ENCODE measurements at places on chromosomes 7 and 10.
A peak's percentile ranks its signal among the peaks of the same experiment; 100 is the strongest.

DNA sequence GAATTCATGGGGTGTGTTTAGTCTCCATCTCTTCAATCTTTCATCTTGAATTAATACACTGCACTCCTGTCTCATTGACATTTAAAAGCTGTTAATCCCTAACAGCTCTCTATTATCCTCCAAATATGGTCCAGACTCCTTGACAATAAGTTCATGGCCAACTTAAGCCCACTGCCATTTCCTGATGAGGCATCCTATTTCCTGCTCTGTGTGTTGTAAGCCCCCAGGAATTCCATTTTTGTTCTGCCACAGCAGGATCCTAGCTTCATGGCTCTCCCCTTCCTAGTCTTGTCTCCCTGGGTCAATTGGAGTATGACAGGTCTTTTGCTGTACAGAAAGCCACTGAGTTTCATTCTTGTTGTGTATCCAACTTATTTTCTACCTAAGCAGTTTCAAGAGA, 218.8 kb downstream of the OTUD1 start:
- DNase-seq = no peak

GRCh38 chr7:67593794-67594193, 597.2 kb downstream of the TYW1 start:
- no peak for DNase-seq

DNA sequence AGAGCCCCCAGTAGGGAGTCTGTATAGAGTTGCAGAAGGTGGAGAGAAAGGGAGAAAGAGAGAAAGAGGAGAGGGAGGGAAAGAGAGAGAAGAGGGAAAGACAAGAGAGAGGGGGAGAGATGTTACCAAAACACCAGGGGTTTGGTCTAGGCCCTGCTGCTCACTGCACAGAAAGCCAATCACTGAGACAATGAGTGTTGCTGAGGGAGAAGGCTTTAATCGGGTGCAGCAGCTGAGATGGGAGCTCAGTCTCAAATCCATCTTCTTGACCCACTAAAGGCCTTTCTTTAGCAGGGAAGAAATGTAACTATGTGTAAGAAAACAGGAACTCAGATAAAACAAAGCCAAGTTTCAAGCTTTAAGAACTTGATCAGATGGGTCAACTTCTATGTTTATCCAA, 198.2 kb upstream of the FOXK1 start:
- DNase-seq = no peak

GRCh38 chr7:80922253-80923049, 3.6 kb upstream of the SEMA3C start:
- DNase-seq = no peak

DNA sequence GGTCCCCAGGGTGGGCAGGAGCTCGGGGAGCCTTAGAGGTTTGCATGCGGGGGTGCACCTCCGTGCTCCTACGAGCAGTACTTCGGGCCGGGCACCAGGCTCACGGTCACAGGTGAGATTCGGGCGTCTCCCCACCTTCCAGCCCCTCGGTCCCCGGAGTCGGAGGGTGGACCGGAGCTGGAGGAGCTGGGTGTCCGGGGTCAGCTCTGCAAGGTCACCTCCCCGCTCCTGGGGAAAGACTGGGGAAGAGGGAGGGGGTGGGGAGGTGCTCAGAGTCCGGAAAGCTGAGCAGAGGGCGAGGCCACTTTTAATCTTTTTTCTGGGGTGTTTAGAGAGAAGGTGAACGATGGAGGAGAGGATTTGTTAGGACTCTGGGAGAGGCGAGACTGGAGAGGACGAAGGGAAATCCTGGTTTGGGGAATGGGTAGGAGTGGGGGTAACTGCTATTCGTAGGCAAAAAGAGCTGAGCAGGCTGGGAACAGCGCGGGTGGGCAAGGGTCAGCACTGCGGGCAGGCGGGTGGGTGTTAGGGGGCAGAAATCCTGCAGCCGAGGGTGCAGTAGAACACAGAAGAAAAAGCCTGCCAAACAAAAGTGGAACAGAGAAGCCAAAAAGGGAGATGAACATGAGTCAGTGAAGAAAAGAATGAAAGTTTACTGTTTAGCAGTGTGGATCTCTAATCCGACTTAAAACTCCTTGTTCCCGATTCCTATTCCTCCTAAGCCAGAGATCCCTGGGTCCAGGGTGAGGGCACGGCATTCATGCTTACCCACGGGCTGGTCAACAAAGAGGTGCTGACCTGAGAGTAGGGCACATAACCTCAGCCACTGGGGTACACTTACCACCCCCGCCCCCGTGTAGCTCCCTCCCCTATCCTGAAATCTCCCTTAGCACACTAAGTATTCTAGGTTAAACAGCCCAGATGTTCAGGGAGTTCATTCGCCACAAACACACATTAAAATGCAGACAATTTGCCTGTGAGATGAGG, 26.9 kb downstream of the PRSS2 start:
- no peak for DNase-seq

DNA sequence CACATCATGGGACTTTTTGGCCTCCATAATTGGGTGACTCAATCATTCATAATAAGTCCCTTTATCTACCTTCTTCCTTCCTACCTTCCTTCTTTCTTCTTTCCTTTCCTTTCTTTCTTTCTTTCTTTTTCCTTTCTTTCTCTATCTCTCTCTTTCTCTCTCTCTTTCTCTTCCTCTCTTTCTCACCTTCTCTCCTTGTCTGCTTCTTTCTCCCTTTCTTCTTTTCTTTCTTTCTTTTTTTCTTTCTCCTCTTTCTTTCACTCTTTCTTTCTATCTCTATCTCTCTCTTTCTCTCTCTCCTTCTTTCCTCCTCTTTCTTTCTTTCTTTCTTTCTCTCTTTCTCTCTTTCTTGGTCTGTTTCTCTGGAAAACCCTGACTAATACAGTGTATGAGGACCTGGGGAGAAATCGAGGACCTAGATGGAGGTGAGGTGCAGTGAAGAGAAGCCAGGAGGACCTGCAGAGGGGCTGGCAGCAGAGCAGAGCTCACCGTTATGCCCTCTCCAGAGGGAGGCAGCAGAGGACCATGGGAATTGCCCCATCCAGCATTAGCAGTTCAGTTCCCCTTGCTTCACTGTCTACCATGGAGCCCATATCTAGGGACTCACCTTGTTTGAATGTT, 52.7 kb upstream of the BTRC start:
- DNase-seq = no peak

DNA sequence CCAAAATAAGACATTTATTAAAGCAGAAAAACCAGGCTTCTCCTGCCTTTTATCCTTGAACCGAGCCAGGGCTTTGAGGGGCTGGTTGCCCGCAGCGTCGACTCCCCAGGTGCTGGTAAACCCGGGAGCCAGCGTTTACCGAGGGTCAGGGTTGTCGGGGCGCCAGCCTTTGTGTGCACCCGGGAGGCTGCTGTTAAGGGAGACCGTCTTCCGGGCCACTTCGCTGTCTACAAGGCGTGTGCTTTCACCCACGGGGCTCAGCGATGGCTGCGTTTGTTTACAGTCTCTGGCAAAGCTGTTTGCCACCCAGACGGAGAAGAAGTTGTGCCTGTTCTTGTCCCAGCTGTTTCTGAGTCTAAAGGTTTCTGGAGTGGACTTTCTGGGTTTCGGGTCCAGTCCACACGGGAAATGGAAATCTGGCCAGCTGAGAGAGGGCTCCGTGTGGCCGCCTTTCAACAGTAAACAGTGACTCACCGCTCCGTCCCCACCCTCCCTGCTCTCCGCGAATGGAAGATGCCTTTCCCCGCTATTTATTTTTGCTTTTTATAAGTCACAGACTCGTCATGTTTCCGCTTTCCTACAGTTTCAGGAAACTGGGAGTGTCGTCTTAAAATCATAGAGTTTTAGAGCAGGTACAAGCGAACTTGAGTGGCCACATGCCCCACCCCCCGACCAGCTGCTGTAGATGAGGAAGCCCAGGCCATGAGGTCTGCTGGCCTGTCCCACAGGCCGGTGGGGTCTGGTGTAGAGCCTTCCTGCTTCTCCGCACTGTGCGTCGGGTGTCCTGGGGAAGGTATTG, 2.2 kb downstream of the MAFK start:
- peak; percentile 46 for DNase-seq

DNA sequence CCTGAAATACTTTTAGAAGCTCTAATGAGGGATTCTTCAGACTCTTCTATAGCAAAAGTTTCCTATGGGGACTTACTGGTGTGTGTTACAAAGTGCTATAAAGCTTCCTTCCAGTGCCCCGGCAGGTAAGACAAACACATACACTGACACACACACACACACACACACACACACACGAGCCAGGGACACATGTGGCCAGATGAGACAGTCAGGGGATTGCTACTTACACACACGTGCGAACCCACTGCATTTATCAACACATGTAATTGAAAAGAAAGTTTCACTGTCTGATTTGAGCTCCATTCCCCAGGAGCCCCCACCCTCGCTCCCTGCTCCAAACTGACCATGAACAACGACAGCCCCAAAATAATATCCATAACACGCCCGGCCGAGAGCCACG, 119.8 kb downstream of the PRPF18 start:
- DNase-seq = no peak

DNA sequence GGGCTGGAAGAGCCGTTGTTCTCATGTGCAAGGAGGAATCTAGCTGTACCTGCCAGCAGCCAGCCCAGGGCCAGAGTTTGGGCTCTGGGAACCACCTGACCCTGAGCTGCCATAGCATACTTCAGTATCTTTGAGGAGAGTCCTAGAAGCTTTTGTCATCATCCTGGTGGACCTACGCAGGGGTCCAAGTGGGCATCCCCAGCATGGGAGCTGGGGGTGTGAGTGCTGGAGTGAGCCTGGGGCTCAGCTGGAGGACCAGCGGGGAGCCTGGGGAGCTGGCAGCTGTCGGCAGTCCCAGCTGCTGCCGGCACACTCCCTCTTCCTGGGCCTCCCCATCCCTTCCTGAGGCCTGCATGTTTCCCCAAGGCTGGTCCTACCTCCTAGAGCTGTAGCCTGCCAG, 32.5 kb downstream of the C10orf105 start:
- no peak for DNase-seq

DNA sequence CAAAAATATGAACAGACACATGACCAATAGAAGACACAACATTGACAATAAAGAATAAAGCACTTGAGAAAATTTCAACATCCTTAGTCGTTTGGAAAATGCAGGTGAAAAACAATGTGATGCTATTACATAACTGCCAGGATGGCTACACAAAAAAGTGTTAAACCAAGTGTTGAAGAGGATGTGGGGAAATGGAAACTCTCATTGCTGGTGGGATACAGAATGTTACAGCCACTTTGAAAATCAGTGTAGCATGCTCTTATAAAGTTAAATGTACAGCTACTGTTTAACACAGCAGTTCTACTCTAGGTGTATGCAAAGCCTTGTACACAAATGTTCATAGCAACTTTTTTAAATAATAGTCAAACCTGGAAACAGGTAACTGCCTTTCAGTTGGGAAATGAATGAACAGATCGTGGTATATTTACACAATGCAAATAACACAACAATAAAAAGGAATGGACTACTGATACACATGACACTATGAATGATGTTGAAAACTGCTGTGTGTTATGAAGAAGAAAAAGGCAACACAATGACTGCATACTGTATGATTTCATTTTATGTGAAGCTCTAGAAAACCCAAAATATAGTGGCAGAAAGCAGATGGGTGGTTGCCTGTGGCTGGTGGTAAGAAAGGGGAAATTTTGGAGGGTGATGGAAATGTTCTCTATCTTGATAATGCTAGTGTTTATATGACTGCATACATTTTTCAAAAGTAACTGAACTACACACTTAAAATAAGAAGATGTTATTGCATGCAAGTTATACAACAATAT, 102.2 kb upstream of the VIPR2 start:
- no peak for DNase-seq

DNA sequence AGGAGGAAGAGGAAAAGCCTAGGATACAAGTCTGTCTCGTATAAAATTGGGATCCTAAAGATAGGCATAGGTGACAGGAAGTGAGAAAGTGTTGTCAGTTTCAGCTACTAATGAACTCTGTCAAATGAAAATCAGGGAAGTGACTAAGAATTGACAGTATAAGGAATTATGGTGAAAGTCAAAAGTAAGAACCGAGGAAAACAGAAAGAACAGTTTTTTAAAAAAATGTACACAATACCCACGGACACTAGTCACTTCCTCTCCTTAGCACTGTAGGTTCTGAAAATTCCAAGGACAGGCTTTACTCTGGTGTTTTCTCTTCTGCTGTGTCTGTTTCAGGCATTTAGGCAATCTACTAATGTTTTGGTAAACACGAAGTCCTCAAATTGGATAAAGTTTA, 42.3 kb downstream of the ATAD1 start:
- DNase-seq = no peak

DNA sequence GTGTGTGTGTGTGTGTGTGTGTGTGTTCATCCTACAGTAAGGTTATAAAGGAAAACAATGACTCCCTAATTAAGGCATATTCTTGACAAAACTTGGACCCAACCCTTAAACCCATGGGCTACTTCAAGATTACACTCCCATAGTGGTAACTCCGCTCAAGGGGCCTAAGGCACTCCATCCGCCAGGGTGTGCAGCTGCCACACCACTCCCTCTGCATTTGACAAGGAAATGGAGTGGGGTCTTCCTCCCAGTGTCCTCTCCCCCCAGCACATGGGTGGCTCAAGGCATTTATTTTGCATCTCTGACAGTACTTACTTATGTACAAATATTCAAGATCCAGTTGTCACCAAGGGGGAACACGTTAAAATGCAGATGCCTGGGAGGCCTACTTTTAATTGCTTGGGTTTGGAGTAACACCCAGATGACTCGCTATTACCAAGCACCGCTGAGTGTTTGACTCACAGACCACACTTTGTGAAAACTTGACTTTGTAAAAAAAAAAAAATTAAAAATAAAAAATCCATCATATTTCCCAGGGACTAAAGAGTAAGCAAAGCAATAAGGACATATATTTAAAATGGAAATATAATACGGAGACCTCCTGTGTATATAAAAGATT, 53.0 kb upstream of the AGR3 start:
- no peak for DNase-seq

DNA sequence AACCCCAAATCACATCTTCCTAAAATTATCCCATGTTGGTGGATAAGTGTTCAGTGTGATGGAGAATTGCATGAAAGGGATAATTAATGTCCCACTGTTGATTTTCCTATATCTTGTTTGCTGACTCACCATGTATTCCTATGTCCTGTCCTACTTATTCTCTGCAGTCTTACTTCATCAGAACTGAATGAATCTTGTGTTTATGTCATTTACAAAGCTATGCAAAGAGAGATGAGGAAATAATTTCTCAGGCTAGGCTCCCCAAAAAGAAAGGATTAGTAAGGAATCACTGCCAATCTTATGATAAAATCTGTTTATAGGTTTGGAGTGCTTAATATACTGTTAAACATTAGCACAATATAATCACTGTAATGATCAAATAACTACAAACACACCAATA, 360.8 kb downstream of the CRPPA start:
- no peak for DNase-seq

DNA sequence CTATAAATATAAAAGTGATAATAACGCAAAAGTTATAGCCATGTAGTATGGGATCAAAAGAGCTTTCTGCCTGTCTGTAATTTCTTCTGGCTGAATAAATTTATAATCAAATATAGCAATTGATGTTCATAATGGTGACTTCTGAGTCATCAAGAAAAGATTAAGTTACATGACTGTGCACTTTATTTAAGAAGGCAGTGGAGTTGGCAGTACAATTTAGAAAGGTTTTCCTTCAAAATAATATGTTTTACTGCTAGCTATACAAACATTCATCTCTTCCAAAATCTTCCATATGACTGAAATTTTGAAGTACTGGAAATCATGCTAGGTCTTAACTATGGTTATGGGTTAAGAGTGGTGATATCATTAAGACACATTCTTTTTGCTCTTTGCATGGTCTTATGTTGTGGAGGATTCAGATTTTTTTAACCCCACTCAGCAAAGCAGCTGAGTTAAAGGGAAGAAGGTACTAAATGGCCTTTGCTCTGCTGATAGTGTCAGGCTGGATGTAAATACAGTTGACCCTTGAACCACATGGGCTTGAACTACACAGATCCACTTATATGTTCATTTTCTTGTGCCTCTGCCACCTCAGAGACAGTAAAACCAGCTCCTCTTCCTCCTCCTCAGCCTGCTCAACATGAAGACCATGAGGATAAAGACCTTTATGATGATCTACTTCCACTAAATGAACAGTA, 323.6 kb downstream of the BBS9 start:
- no peak for DNase-seq
